ENCODE measurements at places on chromosomes 1 and 21. TPM values are rescaled to one million over a fixed set of nuclear protein-coding genes. Genes with fewer than 3 reads are reported as not detected.

VANGL2 gene
- 1.4 TPM for total RNA-seq

USH2A gene
- total RNA-seq: 3.6 TPM

AADACL4 gene
- not detected for total RNA-seq

PEX19 gene
- 68.9 TPM for total RNA-seq

RYR2 gene
- total RNA-seq: 572 TPM

SPRR2B gene
- total RNA-seq: not detected

INTS3 gene
- 35.2 TPM for total RNA-seq

OLFML3 gene
- total RNA-seq: 8.2 TPM

B3GALT2 gene
- total RNA-seq: 30.3 TPM

MYOG gene
- 0.16 TPM for total RNA-seq

LRRC3 gene
- 2.9 TPM for total RNA-seq

PROX1 gene
- total RNA-seq: 110 TPM

SPRR5 gene
- total RNA-seq: not detected

UBIAD1 gene
- 13.2 TPM for total RNA-seq

ATAD3C gene
- total RNA-seq: 0.51 TPM

CFAP141 gene
- total RNA-seq: not detected

Measured in cardiac septum (tissue), 1 donor.